Naive thymus-derived CD4-positive, alpha-beta T cell (primary cell): ENCODE measurements at places on chromosomes 4 and X. TPM values are rescaled to one million over a fixed set of nuclear protein-coding genes. Genes with fewer than 3 reads are reported as not detected.

- no peak for DNase-seq
These were observed 29.1 kb downstream of the ARHGEF9 start for GRCh38 chrX:63755892-63756291.

- DNase-seq, result peak; percentile 79
These were observed 877 bp downstream of the GPRASP1 start for GRCh38 chrX:102652031-102652688.

DNA sequence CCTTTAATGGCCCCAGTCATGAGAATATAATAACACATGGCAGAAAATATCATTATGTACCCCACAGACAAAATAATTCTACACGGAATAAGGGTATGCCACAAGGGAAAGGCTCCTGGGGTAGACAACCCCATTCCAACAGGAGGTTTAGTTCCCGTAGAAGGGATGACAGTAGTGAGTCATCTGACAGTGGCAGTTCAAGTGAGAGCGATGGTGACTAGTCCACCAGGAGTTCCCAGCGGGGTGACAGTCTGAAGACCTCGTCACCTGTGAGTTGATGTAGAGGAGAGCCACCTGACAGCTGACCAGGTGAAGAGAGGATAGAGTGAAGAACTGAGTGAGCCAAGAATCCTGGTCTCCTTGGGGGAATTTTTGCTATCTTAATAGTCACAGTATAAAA, 13.5 kb downstream of the MEPE start:
- DNase-seq, result no peak

DNA sequence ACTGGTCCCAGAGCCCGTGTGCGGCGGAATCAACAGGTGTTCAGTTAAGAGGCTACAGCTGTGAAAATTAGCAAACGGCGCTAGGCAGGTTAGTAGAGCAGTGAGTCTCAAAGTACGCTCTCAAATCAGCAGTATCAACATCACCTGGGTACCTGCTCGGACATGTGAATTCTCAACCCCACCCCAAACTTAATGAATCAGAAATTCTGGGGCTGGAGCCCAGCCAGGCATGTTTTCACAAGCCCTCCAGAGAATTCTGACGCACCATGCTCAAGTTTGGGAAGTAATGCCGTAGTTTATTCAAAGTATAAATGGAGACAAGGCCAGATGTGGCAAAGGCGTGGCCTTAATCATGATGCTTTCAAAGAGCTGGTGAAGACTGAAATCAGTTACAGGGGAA, 58.2 kb upstream of the PTCHD1 start:
- DNase-seq, result no peak

DNA sequence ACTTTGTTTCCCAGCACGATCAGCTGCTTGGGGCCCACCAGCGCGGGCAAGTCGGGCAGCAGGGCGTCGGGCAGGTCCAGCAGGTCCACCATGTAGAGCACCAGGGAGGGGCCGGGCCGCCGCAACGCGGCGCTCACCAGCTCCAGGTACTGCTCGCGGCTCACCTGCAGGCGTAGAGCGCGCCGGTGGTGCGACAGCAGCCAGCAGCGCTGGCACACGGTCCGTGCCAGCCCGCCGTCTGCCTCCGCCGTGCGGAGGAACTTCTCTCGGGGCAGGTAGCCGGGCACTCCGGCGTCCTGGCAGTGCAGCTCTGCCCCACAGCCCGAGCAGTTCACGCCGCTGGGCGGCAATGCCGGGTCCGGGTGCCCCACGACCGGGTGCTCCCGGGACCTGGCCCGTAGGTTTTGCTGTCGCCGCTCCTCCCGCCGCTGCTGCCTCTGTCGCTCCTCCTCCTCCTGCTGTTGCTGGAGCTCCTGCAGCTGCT, 527 bp downstream of the NOA1 start:
- DNase-seq, result peak; percentile 57

DNA sequence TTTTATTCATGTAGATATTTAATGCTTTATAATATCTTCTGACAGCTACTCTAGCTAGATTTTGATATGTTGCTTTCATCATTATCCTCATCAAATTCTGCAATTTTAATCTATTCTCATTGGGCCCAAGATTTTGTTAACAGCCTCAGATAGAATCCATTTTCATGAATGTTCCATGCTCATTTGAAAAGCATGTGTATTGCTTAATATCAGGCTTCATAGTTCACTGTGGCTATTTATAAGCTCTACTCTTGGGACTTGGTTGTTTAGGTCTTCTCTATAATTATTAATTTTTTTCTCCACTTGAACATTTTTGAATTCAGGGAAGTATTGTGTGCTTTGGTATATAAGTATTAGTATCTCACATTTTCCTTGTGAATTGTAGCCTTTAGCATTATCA, 41.8 kb downstream of the RAB40A start:
- no peak for DNase-seq

- DNase-seq, result no peak
These were observed 7.8 kb upstream of the MCUB start for GRCh38 chr4:109552237-109552636.

DNA sequence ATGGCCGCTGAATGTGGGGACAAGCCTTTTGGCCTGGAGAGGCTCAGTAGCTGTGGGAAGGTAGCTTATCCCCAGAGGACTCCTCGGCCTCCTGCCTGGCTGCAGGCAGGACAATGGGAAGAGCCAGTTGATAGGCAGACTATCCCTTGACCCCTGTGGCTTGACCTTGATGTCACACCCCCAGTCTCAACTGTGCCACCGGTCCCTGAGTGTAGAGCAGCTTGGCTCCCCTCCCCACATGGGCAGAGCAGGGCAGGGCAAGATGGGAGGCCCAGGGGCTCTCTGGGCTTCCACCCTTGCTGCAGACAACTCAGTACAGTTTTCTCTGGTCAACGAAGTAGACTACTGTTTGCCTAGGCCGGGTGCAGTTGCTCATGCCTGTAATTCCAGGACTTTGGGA, 25.7 kb downstream of the SYAP1 start:
- no peak for DNase-seq

GRCh38 chr4:96744676-96745075, 904.8 kb downstream of the PDHA2 start:
- no peak for DNase-seq

GRCh38 chrX:78659955-78660354, 827 bp upstream of the RTL3 start:
- DNase-seq, result no peak

GRCh38 chr4:128347930-128348660, 60.5 kb upstream of the PGRMC2 start:
- no peak for DNase-seq

DNA sequence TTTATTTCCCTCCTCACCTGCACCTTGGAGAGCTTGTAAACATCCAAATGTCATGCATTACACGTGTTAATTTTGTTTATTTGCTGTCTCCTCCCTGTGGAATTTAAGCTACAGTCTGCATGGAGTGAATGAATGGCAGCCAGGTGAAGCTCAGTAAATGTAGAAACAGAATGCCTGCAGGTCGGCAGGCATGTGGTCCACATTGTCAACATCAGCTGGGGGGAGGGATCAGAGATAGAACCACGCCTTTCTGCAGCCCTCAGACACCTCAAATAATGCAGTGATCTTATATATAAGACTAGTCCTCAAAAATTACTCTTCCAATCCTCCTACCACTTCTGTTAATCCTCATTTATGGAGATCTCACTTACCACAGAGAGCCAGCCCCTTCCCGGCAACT, 131.2 kb upstream of the KIT start:
- no peak for DNase-seq

DNA sequence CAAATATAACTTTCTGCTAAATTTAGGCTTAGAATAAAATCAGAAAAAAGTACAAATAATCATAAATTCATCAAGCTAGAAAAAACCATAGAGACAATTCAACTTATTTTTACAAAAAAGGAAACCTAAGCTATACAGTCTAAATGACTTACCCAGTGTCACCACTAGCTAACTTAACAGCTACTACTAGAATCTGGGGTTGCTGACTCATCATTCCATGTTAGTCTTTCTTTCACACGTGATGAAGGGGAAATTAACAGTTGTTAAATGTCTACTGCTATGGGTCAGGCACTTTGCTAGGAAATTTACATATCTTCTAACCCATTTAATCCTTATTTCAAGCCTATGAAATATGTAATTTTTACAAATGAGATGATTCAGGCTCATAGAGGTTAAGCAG, 349.3 kb upstream of the GALNT7 start:
- no peak for DNase-seq

The NLGN4X gene
- 0.17 TPM for polyA plus RNA-seq

The AWAT1 gene
- polyA plus RNA-seq, result not detected

The EGF gene
- not detected for polyA plus RNA-seq

The DKK2 gene
- polyA plus RNA-seq, result not detected

The HAND2 gene
- not detected for polyA plus RNA-seq

The PNPLA4 gene
- 18.7 TPM for polyA plus RNA-seq
